ENCODE measurements at places on chromosomes 2 and 18.

GRCh38 chr2:26968001-26968400, 2.4 kb upstream of the MAPRE3 start:
- no peak for DNase-seq

GRCh38 chr2:128290356-128290755, 28.3 kb downstream of the HS6ST1 start:
- DNase-seq, result peak; percentile 52

- no peak for DNase-seq
These were observed 165.0 kb downstream of the CDH19 start for GRCh38 chr18:66438711-66439536.

DNA sequence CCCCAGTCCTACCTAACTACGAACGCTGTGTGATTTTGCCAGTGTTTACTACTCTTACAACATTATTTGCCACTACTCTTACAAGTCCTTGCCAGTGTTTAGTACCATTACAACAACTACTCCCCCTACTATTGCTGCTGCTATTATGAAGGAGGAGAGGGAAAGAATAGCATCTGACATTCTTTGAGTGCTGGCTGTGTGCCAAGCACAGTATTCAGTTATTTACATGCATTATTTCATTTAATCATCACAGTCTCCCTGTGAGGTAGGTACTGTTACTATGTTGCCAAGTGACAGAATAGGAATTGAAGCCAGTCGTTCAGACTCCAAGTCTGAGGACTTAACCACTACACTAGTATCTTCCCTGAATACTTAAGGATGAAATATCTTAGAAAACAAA, 185.9 kb upstream of the FOSL2 start:
- DNase-seq, result peak; percentile 77

DNA sequence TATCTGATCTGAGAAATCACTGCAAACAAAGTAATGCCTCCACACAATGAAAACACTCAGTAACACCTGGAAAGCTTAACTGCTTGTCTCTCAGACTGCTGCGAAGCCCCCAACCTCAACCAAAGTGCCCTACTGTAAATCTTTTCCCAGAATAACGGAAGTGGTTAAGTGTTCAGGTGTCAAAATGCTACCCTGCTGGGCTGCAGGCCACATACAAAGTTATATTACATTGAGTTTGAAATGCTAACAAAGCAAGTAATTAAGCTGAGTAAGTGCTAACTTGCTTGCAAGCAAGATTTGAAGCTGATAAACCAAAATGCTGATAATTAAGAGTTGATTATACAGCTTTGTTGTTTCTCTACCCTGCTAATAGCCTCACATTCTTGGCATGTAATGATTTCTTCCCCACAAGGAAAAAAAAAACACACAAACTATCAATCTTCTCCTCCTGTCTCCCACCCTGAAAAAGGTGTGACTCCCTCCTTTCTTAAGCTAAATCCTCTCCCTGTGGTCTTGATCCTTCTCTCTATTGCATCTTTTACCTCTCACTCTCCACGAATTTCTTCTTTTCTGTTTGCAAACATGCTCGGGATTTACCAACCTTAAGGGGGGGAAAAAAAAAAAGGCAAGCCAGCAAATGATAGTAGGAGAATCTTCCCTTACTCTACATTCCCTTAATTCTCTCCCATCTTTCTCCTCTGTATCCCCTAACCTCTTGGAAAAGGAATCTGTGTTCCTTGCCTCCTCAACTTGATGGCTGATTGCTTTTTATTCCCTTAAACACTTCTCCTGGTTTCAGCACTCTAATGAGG, 266.8 kb upstream of the SIX3 start:
- DNase-seq, result no peak

GRCh38 chr2:33022989-33023727, 76.4 kb downstream of the LTBP1 start:
- DNase-seq, result peak; percentile 93

- DNase-seq, result peak; percentile 89
These were observed 76.5 kb upstream of the APCDD1 start for GRCh38 chr18:10377956-10378355.

DNA sequence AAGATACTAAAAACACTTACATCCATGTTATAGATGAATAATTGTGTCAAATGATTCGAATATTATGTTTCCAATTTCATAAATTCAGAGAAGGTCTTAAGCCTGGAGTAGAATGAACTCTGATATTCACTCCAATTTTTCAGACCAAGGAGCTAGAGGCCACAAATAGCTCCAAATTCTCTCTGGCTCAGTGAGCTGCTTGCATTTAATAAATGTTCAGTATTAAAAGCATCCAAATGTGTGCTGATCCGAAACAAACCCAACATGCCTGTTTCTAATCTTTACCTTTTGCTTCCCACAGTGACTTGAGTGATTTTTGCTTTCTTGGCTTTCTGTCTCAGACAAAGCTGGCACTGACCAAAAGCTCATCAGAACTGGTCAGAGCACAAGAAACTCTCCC, 291.4 kb downstream of the CCDC85A start:
- DNase-seq, result no peak

All from fibroblast of skin of right biceps (primary cell).